ENCODE measurements at places on chromosomes 3 and 15.

DNA sequence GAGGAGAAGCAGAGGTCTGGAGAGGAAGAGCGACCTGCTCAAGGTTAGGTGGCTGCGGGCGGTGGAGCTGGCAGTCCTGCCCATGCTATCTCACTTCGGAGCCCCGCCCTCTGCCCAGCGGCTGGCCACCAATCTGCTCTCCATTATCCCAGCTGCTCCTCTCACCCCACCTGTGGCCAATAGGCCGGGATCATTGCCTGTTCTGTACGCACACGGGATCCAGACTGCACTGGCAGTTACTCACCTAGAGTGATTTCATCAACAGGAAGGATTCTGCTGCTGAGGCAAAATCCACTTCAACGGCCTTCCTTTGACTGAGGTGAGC lies 100.6 kb downstream of the TLE3 start:
- no peak for DNase-seq

- no peak for DNase-seq
Measured at GRCh38 chr3:8482960-8483665, 18.5 kb upstream of the LMCD1 start.

GRCh38 chr15:94135486-94136147 lies 95.7 kb upstream of the MCTP2 start:
- no peak for DNase-seq

GRCh38 chr3:180979961-180980360 lies 9.6 kb downstream of the DNAJC19 start:
- DNase-seq: no peak

GRCh38 chr3:134877788-134878187 lies 82.7 kb downstream of the EPHB1 start:
- DNase-seq: no peak

All from GM19239 (cell line).